ENCODE measurements at places on chromosomes 6 and 20.

GRCh38 chr6:45552536-45552935 is 174.8 kb upstream of the SUPT3H start:
- no peak for DNase-seq

GRCh38 chr6:134741200-134741536 is 208.7 kb downstream of the ALDH8A1 start:
- DNase-seq = no peak

DNA sequence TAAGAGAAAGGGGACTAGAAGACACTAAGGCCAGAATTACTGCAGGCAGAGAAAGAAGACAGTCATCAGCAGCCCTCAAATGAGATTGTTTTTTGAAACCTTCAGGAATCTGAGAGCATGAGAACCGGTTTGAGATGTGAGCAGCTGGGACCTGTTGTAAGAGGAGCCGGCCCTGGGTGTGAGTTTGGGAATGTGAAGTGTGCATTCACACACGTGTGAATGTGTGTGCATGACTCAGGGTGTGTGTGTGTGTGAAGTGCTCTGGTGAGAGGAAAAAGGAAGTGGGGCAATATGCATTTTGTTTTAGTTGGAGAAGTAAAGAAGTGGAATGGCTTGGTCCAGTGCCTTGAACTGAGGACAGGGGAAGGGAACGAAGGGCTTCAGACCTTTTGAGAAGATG is 4.3 kb downstream of the SCUBE3 start:
- no peak for DNase-seq

DNA sequence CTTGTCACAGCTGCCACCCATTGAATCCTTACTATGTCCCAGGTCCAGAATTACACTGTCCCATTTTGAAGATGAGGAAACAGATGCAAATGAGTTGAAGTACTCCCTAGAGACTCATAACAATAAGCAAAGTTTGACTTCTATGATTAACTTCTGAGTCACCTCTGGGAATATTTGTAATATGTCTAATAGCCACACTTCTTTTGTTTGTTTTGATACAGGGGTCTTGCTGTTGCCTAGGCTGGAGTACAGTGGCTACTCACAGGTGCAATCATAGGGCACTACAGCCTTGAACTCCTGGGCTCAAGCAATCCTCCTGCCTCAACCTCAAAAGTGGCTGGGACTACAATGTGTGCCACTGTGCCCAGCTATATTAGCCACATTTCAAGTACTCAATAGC is 11.4 kb upstream of the SOX12 start:
- no peak for DNase-seq

DNA sequence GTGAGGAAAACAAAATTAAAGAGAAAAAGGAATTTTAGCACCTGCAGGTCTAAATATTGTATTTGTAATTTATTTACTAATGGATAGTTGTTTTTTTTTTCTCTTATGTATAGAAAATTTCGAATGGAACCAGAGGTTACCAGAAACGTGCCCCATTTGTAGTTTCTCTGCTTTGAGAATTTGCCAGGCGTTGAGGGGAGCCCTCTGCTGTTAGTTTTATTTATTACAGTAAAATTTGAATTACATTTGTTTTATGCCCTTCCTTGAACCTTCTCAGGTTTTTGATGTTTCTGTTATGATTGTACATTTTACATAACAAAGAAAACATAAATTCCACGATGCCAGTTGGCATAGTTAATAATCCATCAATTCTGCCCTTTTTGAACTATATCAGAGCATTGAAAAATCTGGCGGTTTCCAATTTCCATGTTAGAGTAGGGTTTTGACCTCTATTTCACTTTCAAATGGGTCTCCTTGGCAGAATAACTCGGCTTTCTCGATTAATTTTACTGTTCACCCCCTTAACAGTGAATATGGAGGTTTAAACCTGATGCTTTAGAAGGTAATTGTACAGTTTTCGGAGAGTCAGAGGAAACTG is 35.1 kb upstream of the RFPL4B start:
- DNase-seq = no peak

GRCh38 chr6:138227316-138227781 is 9.1 kb upstream of the PBOV1 start:
- DNase-seq = no peak

DNA sequence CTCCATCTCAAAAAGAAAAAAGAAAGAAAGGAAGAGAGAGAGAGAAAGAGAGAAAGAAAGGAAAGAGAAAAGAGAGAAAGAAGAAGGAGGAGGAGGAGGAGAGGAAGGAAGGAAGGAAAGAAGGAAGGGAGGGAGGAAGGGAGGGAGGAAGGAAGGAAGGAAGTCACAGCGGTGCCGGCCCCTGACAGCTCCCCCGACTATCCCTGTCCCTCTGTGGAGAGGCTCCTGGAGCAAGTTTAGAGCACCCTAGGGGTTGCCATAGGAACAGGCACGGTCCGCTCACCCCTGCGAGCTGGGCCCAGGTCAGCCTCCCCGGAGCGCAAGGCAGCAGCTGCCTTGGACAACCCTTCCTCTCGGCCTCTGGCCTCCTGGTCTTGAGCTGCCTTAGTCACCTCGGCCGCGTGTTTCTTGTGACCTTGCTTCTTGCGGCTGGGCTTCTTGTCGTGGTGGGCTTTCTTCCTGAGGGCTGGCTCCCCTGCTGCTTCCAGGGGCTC is 6.8 kb downstream of the BNIP5 start:
- DNase-seq = no peak

DNA sequence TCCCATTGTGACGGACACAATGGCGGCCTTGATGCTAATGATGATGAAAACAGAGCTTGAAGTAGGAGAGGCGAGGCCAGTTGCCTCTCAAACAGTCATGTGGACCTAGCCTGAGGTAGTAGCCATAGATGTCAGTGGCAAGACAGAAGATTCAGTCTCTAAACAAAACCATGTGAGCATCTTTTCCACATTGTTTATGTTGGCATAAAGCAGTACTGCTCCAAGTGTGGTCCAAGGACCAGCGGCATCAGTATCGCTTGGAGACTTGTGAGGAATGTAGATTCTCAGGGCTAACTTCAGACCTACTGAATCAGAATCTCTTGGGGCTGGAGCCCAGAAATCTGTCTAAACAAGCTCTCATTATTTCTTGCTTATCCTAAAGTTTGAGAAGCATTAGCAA is 312.8 kb upstream of the JAG1 start:
- DNase-seq = peak; percentile 23

GRCh38 chr6:149265945-149266344 is 51.6 kb upstream of the TAB2 start:
- DNase-seq = no peak
